ENCODE measurements at places on chromosomes 2 and 18. TPM values are rescaled to one million over a fixed set of nuclear protein-coding genes. Genes with fewer than 3 reads are reported as not detected.

The KCNJ3 gene
- total RNA-seq: 3.3 TPM

- no peak overlapping the region for H3K4me3 ChIP-seq
- no peaks in the 10 kb centered on the region for H3K4me1 ChIP-seq
- DNase-seq: no peak
- no peaks in the 10 kb centered on the region for H3K27me3 ChIP-seq
These were observed 51.1 kb downstream of the CAPN13 start for GRCh38 chr2:30756051-30756719.

The HK2 gene
- 127 TPM for total RNA-seq

GRCh38 chr2:216485745-216486144, 12.9 kb upstream of the RPL37A start:
- no peaks in the 10 kb centered on the region for H3K27me3 ChIP-seq
- peak; percentile 17 for DNase-seq
- no peak overlapping the region for H3K27ac ChIP-seq
- H3K4me1 ChIP-seq: no peaks in the 10 kb centered on the region
- H3K4me3 ChIP-seq: no peak overlapping the region

DNA sequence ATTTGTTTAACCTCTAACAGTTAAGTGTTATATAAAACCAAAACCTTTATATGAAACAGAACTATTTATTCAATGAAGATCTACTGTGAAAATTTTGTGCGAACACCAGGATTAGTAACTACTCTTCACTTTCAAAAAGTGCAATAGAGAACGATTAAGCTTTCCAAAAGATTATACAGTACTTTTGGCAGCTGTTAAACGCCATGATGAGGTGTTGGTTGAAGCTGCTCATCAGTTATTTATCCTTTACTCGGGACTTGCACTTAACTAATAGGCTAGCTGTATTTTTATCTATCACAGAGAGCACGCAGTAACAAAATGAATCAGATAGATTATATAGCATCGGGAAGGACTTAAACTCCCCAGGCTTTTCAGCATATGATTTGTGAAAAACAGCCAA, 113.6 kb downstream of the GCA start:
- DNase-seq: no peak
- H3K4me1 ChIP-seq: no peaks in the 10 kb centered on the region
- no peaks in the 10 kb centered on the region for H3K36me3 ChIP-seq
- H3K27me3 ChIP-seq: no peaks in the 10 kb centered on the region

- DNase-seq: no peak
- no peaks in the 10 kb centered on the region for H3K27me3 ChIP-seq
These were observed 214.3 kb downstream of the KCNS3 start for GRCh38 chr2:18092760-18093159.

GRCh38 chr2:52794581-52794980, 973.0 kb upstream of the CHAC2 start:
- H3K27me3 ChIP-seq: no peaks in the 10 kb centered on the region
- DNase-seq: no peak
- no peaks in the 10 kb centered on the region for H3K4me1 ChIP-seq

DNA sequence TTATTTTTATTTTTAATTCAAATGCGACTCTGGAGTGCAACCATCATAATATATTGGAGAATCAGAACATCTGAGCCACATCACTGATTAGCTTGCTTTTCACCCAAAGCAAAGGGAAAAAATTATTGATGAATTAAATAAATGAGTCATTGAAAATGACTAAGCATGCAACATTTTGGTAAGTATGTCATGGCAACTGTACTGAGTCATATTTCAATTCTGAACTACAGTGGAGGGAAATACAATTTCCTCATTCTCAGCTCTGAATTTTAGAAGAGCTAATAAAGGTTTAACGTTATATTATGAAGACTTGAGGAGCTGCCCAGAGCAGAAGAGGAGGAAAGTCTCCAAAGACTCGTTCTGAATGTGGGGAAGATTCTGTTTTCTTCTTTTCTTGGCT, 89.6 kb upstream of the CCDC68 start:
- no peaks in the 10 kb centered on the region for H3K27me3 ChIP-seq
- H3K4me1 ChIP-seq: peaks cover 9% of the 10 kb centered on the region
- H3K36me3 ChIP-seq: no peaks in the 10 kb centered on the region
- DNase-seq: peak; percentile 15
- H3K27ac ChIP-seq: no peak overlapping the region

- no peaks in the 10 kb centered on the region for H3K4me1 ChIP-seq
- DNase-seq: no peak
- no peak overlapping the region for H3K4me3 ChIP-seq
- H3K27ac ChIP-seq: no peak overlapping the region
- no peaks in the 10 kb centered on the region for H3K27me3 ChIP-seq
These were observed 50.0 kb downstream of the GPD2 start for GRCh38 chr2:156486147-156486546.

DNA sequence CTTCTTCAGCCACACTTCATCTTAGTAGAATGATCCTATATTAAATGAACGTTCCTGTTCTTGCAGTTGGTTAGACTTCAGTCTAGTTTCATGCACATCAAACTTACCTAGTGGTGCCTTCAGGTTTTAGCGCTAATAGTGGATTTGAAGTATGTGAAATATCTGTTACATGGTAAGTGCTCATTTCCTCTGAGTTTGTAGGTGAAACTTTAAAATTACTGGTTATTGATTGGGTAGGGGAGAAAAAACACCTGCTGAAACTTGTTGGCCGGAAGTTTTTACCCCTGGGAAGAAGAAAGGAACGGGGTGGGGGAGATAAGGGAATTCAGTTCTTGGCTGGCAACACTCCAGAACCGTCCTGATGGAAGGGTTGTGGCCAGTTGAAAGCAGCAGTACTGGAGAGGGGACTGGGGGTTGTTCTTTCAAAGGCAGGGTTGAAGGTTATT, 112.8 kb downstream of the SPTBN1 start:
- H3K27ac ChIP-seq: peak overlapping the region; percentile 82
- H3K4me1 ChIP-seq: peaks cover 70% of the 10 kb centered on the region
- no peaks in the 10 kb centered on the region for H3K27me3 ChIP-seq
- no peak overlapping the region for H3K4me3 ChIP-seq
- DNase-seq: peak; percentile 77

- DNase-seq: no peak
- no peaks in the 10 kb centered on the region for H3K4me1 ChIP-seq
- no peaks in the 10 kb centered on the region for H3K27me3 ChIP-seq
These were observed 240.1 kb upstream of the HDAC4 start for GRCh38 chr2:239640676-239641578.

- no peaks in the 10 kb centered on the region for H3K36me3 ChIP-seq
- no peak for DNase-seq
- no peaks in the 10 kb centered on the region for H3K27me3 ChIP-seq
- peaks cover 32% of the 10 kb centered on the region for H3K4me1 ChIP-seq
- H3K4me3 ChIP-seq: no peak overlapping the region
These were observed 82.8 kb downstream of the NRP2 start for GRCh38 chr2:205765151-205765550.

GRCh38 chr2:118807668-118808428, 39.6 kb downstream of the EN1 start:
- H3K27me3 ChIP-seq: peaks cover 18% of the 10 kb centered on the region
- no peak overlapping the region for H3K27ac ChIP-seq
- no peaks in the 10 kb centered on the region for H3K4me1 ChIP-seq
- no peak overlapping the region for H3K4me3 ChIP-seq
- no peaks in the 10 kb centered on the region for H3K36me3 ChIP-seq

DNA sequence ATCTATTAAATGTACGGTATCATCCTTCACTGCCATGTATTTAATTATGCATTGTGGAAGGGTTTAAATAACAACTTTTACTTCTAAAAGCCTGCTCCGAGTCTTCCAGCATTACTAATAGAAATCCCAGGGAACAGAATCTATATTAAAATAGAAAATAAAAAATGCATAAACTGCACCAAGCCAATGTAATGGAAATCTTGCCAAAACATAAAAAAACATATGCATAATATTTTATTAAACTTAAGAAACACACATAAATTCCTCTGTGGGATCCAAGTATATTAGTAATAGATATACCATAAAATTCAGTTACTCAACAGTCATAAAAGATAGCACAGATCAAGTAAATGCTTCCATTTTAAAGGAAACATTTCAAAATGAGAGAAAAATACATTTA, 175.6 kb downstream of the TDRD15 start:
- H3K27ac ChIP-seq: no peak overlapping the region
- no peak for DNase-seq

DNA sequence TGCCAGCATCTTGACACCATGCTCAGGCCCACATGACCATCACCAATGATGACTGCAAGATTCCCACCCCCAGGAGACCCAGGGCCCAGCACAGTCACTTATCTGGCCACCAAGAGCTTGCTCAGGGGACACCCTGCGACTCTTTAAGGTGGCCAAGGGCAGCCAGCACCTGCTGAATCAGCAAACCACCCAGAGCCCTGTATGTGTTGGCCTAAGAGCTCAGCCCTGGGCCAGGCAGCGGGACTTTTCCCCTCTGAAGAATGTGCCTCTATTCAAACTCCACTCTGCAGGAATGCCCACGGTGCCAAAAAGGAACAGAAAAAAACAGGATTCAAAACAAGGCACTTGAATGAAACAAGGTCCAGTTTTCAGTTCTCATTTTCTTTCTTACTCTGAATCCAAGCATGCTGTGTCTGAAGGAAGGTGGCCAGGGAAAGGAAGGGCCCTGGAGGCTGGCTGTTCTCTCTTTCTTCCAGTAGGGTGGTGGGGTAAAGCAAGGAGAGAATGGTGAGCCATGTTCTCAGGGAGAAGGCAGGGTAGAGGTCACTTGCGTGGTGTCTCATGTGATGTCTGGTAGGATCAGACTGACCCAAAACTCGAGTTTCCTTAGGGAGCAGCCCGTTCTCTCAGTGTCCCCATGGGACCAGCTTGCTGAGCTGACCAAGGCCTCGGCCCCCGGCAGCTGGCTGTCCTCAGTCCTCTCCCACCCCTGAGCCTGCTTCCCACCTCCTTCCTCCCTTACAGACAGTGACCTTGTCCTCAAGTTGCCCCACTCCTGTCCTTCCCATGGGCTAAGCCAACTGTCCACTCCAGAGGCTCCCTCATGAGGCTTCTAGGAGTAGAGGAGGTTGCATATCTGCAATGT, 150.0 kb downstream of the RNF152 start:
- DNase-seq: no peak
- H3K27ac ChIP-seq: no peak overlapping the region
- no peaks in the 10 kb centered on the region for H3K4me1 ChIP-seq
- H3K4me3 ChIP-seq: no peak overlapping the region

DNA sequence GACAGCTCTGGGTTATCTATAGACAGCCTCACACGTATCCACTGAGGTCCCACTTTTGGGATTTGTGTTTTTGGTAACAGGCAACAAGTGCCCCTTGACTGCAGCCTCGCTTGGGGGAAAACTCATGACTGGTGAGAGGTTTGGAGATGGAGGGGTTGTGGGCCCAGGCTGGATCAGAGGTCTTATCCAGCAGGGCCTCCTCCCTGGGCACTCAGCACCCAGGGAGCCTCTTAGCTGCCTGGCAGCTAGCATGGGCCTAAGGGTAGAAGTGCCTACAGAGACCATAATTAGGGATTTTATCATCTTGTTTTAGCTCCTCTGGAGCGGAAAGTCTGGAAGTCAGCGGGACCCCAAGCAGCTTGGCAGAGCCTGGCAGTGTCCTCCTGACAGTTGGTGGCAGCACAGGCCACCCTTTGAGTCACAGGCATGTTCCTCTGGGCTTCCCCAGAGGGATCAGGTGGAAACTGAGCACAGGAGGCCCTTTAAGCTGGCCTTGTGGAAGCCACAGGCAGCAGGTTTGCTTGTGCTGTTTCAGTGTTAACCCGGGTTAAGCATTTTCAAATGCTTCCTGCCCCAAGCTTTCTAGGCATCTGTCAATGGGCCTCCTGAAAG, 143.1 kb downstream of the KCTD1 start:
- no peaks in the 10 kb centered on the region for H3K27me3 ChIP-seq
- no peak overlapping the region for H3K27ac ChIP-seq
- no peaks in the 10 kb centered on the region for H3K4me1 ChIP-seq

DNA sequence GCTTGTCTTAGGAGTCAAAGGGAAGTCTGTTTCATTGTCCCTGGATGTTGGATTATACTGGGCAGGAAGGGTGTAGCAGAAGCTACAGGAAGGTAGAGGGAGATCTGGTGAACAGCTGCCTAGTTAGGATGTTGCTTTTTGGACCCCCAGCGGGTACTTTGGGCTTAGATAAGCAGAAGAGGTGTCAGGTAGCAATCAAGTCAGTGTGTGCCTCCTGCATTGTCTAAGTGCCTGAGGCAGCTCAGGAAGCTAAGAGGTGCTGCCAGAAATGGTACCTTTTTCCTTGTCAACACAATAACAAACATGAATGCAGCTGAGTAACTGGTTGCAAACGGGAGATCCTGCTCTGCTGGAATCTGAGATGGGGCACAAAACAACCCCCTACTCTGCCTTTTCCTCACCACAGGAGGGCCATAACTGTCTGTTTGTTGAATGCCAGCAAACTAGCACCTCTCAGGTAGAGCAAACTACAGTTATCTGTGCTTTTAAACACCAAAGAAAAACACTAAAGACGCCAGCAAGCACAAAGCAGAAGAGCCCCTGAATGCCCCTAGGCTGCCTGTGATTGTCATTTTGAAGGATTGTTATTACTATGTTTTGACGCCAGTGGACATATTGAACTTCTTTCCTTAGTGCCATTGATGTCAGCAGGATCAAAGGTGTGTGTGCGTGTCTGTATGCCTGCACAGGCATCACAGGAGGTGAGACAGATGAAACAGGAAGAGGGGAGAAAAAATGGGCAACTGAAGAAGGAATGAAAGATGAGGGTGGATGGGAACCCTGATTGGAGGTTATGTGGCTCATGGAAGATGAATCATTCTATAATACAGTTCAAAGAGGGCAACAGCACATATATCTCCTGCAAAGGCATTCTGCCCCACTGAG, 151.4 kb downstream of the ETAA1 start:
- H3K4me3 ChIP-seq: no peak overlapping the region
- no peak overlapping the region for H3K27ac ChIP-seq
- no peak for DNase-seq
- H3K4me1 ChIP-seq: no peaks in the 10 kb centered on the region

The CXCR4 gene
- 2.4 TPM for total RNA-seq

- H3K4me3 ChIP-seq: no peak overlapping the region
- peaks cover 3% of the 10 kb centered on the region for H3K27me3 ChIP-seq
- H3K4me1 ChIP-seq: peaks cover 38% of the 10 kb centered on the region
- no peak for DNase-seq
- H3K27ac ChIP-seq: peak overlapping the region; percentile 26
- no peaks in the 10 kb centered on the region for H3K36me3 ChIP-seq
These were observed 26.2 kb upstream of the TUBB6 start for GRCh38 chr18:12281861-12282260.

- H3K4me1 ChIP-seq: peaks cover 28% of the 10 kb centered on the region
- DNase-seq: no peak
- H3K27ac ChIP-seq: no peak overlapping the region
- H3K4me3 ChIP-seq: no peak overlapping the region
- no peaks in the 10 kb centered on the region for H3K36me3 ChIP-seq
- no peaks in the 10 kb centered on the region for H3K27me3 ChIP-seq
These were observed 483.1 kb upstream of the CHST9 start for GRCh38 chr18:27668158-27668557.

Data from cardiac muscle cell (in vitro differentiated cells and primary cell).